Activated CD4-positive, alpha-beta T cell treated with anti-CD3 and anti-CD28 coated beads for 48 hours (primary cell): ENCODE measurements at places on chromosomes 3 and 15.

DNA sequence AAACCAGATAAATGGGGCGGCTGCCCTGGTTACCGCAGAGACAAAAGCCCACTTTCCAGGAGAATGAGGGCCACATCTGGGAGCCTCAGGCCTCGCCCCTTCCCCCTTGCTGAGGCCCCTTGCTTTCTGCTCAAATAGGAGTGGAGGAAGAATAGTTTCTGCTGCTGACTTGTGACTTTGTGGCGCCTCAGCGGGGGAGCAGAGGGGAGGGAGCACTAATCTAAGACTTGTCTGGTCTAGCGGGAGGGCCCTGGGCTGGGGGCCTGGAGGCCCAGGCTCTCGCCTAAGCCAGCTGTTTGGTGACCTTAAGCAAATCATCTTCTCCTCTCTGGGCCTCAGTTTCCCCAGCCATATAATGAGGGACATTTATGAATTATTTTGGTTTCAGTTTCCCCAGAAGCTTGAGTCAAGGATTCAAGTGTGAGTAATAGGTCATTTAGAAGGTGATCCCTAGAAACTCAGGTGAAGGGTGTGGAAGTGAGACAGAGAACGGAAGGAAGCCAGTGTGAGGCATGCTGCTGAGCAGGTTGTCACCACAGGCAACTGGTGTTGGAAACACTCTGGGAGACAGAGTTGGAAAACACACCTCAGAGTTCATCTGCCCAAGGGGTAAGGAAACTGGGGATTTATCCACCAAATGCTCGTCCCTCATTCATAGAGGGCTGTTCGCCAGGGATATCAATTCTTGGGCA, 25.9 kb upstream of the SMAD3 start:
- no peak for DNase-seq

GRCh38 chr15:31975830-31976229, 54.5 kb upstream of the CHRNA7 start:
- peak; percentile 40 for DNase-seq

GRCh38 chr3:177842743-177843734, 645.8 kb upstream of the TBL1XR1 start:
- DNase-seq: no peak

DNA sequence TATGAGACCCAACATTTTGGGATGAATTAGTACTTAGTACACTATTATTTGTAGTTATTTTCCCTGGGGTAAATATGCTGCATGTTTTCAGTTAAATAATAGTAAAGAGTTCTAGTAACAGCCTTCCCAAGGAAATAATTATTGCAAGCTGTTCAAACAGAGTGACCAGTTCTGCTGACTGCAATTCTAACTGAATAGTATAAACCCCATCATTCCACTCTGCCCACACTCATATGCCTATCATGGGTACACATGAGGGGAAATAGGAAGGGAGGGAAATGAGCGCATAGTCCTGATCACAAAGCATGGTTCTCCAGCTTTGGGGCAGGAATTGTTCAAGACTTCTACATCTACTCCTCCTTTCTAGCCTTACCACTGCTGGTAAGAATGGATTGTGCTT, 18.7 kb downstream of the UQCC5 start:
- no peak for DNase-seq

GRCh38 chr15:98433346-98433745, 215.0 kb upstream of the IGF1R start:
- no peak for DNase-seq

DNA sequence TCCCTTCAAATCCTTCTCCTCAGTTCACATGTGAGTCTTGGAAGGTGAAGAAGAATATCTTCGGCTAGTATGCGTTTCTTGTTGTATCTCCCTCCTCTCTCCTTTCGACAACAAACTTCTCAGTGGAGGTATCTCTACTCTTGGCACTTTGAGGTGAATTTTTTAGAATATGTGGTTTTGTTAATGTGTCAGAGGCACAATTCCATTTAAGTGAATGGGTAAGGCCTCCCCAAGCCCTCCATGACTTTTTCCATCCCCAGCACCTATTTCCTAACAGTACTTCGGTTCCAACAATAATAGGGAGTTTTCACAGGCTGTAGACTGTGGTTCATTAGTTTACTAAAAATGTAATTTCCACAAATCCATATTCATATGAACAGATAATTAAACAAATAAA, 74.2 kb downstream of the TM4SF4 start:
- no peak for DNase-seq

- DNase-seq: peak; percentile 11
Measured at GRCh38 chr15:64775551-64776401, at the start of gene RBPMS2. Gene RBPMS2, minus strand, starts transcription at chr15:64775589. Its CDS starts 270 bp downstream, at chr15:64775319.

GRCh38 chr15:98324341-98324970, 323.9 kb upstream of the IGF1R start:
- DNase-seq: no peak

GRCh38 chr3:194548346-194549321, 61.8 kb upstream of the ATP13A3 start:
- no peak for DNase-seq

DNA sequence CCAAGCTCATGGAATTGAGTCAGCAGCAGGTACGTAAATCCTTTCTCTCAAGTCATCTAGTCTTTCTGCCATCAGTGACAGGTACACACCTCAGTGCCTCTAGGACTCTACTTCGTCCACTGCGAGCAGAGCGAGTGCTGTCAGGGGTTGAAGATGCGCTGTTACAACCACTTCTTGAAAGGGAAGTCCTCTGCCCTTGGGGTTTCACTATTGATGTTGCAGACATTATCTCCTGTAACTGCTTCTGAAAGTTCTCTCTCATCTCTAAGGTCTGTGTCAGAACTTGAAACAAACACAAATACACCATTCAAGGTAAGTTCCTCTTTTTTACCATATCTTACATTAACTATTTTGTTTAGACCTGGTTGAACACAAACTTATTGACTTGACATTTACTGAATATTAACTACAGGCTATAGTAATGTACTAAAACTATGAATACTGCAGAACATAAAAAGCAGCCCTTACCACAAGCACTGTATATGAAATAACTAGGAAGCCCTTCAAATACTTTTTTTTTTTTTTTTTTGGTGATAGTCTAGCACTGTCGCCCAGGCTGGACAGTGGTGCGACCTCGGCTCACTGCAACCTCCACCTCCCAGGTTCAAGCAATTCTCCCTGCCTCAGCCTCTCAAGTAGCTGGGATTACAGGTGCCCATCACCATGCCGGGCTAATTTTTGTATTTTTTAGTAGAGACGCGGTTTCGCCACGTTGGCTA, 41.5 kb downstream of the TOPBP1 start:
- DNase-seq: no peak

DNA sequence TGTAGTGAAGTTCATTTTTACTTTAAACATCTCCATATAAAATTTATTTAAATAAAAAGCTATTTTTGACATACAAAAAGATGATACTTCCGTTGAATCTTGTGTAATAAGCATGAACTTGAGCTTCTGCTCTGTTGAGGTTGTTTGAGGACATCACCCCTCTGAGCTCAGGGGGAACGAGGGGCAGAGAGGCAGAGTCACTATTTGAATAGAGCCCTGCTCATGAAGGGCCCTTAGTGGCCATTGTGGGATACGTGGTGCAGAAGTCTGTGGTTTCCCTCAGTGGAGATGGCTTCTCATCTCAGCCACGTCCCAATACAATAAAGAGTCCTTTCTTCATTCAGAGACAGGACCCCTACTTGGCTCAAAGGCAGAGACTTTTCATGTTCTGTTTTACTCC, 10.6 kb downstream of the CEMIP start:
- no peak for DNase-seq

GRCh38 chr3:194994551-194994981, 276.4 kb downstream of the XXYLT1 start:
- DNase-seq: no peak

DNA sequence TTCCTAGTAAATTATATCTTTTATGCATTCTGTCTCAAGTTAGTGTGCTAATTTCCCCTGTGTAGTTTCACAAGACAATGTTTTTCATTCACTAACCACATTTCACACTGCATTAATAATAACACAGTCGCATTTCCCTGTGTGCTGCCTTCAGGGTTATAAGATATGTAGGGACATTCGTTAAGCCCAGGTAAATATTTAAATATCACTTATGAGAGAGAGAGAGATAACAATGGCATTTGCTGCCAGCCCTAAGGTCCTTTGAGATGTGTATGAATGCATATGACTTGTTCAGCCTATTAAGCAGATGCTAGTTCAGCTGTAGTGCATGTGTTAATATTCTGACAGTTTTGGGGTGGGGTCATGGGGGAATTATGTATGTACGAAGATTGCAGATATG, 876.7 kb downstream of the NAALADL2 start:
- DNase-seq: no peak

DNA sequence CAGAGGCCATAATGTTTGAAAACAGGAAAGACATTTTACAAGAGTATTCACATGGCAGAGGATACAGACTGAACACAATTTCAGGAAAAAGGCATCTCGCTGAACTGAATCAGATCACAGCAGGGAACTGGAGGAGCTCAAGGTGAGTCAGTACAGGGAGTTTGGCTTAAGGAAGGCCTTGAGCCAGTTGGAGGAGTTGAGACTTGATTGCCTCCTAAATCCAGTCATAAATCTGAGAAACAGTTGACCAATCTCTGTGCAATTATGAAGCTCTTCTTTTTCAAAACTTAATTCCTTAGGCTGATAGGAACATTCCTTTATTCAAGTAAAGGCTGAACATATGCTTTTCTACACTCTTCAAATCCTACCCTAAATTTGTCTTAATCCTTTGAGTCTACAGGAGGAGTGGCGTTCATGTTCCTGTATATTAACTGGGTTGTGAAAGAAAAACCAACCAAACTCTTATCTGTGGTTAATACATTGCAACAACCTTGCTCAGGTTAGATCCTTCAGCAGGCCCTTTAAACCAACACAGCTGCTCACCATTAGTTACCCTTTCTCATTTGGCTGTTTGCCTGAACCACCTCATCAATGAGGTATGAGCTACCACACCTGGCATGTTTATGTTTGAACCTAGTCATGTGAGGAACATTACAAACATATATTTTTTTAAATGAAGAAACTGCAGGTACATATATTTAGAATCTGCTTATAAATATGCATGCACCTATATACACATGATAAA, 404.1 kb upstream of the ATP11B start:
- DNase-seq: no peak

GRCh38 chr3:129688271-129688895, 81.9 kb upstream of the PLXND1 start:
- DNase-seq: no peak

GRCh38 chr15:24823473-24823872, 131.3 kb upstream of the SNRPN start:
- DNase-seq: no peak

DNA sequence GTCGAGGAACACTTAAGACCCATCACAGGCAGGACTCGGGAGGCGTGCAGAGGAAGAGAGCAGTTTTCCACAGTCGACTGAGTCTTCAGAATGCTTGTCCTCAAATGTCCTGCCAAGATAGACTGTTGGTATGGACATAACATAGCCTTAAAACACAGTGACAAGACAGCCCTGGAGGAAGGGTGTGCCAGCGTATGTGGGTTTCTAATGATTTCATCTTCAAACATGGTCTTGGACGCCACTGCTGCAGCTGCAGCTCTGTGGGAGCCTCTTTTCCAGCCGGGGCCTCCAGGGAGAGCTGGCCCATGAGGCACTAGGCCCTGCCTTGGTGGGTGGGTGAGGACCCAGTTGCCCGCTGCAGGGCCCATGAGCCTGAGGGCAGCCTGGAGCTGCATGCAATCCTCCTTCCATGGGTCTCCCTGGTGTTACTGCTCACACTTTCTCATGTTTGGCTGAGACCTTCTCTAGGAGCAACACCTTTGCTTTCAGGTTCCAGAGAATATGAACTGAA, 198.6 kb downstream of the KLF13 start:
- DNase-seq: no peak

GRCh38 chr3:126817781-126818180, 113.7 kb downstream of the CHCHD6 start:
- no peak for DNase-seq

- no peak for DNase-seq
Measured at GRCh38 chr15:31285772-31286261, 40.8 kb upstream of the KLF13 start.

GRCh38 chr15:81106560-81106959, 27.5 kb upstream of the CFAP161 start:
- peak; percentile 55 for DNase-seq

- DNase-seq: no peak
Measured at GRCh38 chr3:18246336-18247060, 178.6 kb downstream of the SATB1 start.

GRCh38 chr3:177590826-177591225, 393.5 kb upstream of the TBL1XR1 start:
- no peak for DNase-seq

DNA sequence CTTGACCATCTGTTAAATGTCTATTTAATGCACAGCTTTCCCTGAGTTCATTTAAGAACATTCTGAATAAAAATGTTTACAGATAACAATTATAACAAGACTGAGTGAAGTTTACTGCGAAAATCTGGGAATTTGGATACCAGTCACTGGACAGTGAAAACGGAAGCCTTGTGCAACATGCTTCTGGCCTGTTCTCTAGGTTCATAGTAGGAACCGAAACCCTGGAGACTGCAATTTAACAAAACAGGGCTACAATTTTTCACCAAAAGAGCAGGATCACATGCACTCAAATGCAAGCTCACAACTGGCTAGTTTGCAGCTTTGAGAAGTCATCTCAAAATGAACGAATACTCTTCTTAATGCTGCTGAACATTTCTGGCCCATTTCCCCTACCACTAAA, 435.9 kb downstream of the NR2F2 start:
- DNase-seq: no peak

DNA sequence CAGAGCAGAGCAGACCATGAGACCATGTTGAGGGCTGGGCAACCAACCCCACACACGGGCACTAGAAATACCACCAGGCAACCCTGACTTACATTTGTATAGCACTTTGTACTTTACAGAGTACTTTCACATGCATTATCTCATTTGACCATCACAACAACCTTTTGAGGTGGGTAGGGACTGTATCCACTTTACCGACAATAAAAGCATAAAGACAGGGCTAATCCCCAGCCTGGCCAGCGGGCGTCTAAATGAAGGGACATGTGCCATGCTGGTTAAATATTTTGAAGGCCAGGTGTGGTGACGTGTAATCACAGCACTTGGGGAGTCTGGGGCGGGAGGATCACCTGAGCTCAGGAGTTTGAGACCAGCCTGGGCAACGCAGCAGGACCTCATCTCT, 23.6 kb downstream of the RASGRP1 start:
- DNase-seq: no peak

GRCh38 chr15:32819448-32819847, 101.6 kb downstream of the GREM1 start:
- no peak for DNase-seq

DNA sequence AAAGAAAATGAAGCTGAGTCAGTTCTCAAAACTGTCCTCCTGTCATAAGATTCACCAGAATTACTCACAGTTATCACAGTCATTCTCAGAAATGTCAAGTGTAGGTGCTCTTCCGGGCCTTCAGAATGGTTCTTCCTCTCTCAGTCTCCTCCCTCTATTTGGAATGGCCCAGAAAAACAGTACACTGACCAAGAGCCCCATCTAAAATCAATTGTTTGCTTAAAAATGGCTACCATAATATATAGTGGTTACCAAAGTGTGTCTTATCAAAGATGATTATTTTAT, 99.8 kb downstream of the MECOM start:
- no peak for DNase-seq

- no peak for DNase-seq
Measured at GRCh38 chr3:175598740-175599139, 739.6 kb downstream of the NAALADL2 start.
